ENCODE measurements at places on chromosomes 7 and 10. TPM values are rescaled to one million over a fixed set of nuclear protein-coding genes. Genes with fewer than 3 reads are reported as not detected.

HDAC9 gene
- 32.1 TPM for total RNA-seq

ZDHHC4 gene
- 31.8 TPM for total RNA-seq

FBXL13 gene
- 1.5 TPM for total RNA-seq

PTN gene
- total RNA-seq, result not detected

TRPV5 gene
- total RNA-seq, result not detected

PSD gene
- 11.2 TPM for total RNA-seq

C10orf143 gene
- total RNA-seq, result 4.0 TPM

VAX1 gene
- total RNA-seq, result not detected

MINPP1 gene
- 9.5 TPM for total RNA-seq

NKX6-2 gene
- not detected for total RNA-seq

Measured in naive thymus-derived CD4-positive, alpha-beta T cell (primary cell).